ENCODE measurements at places on chromosomes 13 and 19.

DNA sequence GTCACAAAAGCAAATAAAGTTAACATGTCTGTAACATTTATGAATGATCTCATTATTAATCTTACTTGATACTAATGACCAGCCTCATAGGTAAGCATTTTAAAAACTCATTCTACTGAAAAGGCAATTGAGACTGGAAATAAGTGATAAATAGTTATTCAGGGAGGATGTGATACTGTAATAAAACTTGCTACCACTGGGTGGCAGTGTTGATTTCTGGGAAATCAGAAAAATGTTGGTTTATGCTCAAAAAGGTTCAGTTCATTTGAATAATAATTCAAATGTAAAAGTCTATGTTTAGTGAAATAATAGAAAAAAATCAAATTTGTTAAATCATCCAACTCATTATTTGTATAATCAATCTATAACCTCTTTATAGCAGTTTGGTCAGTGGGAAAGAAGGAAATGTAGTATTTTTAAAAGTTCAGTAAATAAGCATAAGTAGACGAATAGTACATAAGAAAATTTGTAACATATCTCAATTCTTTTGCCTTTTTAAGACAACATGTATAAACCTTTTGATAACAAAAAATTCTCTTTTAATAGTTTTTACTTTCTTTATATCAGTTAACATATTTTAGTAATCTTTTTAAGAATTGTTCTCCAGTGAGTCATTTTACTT lies 9.6 kb downstream of the ABHD13 start:
- no peak for DNase-seq

- DNase-seq: no peak
These were observed 182.8 kb upstream of the TSHZ3 start for GRCh38 chr19:31532034-31532433.

DNA sequence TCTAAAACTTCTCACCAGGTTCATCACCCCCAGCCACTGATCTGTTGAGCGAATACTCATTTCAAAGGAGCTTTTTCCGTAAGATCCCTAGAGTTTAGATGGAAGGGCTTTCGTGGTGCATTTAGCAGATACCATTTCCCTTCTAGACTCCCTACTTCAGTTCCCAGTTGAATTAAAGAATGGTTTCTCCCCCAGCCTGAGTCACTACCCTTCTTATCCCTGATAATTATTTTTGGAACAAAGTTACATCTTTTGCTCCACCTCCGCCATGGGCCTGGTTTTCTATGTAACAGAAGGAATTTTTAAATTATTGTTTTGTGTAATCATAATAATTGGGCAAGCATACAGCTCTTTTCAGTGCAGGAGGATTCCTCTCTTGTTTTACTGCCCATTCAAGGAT lies 22.0 kb downstream of the USPL1 start:
- DNase-seq: no peak

DNA sequence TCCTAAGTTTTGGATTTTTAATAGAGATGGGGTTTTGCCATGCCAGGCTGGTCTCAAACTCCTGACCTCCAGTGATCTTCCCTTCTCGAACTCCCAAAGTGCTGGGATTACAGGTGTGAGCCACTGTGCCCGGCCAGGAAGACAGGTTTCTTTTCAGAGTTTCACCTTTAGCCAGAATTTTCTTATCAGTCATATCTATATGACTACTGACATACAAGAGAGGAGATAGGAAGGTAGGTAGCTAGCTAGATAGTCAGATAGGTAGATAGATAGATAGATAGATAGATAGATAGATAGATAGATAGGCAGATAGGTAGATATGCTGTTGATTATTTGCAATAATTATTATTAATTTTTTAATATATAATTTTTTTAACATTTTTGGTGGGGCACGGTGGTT lies 7.6 kb downstream of the CBLC start:
- DNase-seq: no peak

GRCh38 chr13:51270623-51271415 lies 48.6 kb downstream of the FAM124A start:
- DNase-seq: no peak

DNA sequence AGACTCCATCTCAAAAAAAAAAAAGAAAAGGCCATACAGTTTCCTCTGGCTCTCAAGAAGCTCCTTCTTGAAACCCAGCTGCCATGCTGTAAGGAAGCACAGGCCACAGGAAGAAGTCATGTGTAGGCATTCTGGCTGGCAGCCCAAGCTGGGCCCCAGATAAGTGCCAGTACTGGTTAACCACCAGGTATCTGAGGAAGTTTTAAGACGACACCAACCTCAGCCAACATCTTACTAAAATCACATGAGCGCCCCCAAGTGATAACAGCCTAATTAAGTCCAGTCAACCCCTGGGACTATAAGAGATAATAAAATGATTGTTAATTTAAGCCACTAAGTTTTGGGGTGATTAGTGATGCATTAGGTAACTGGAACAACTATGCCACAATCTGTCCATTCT lies 27.4 kb upstream of the AKT2 start:
- DNase-seq: no peak

DNA sequence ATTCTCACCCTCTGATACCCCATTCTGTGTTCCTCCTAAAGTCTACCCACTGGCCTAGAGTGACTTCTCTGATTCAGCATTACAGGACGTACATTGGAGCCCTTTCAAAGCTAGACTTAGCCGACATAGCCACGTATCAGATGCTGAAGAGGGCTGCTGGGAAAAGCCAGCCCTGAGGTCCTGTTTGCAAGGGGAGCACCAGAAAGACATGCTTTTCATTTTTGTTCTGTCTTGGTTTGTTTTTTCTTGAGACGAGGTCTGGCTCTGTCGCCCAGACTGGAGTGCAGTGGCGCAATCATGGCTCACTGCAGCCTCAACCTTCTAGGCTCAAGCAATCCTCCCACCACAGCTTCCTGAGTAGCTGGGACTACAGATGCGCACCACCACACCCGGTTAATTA lies 6.3 kb upstream of the ZSWIM4 start:
- DNase-seq: no peak

- no peak for DNase-seq
These were observed 16.3 kb downstream of the ZNF507 start for GRCh38 chr19:32361574-32362317.

DNA sequence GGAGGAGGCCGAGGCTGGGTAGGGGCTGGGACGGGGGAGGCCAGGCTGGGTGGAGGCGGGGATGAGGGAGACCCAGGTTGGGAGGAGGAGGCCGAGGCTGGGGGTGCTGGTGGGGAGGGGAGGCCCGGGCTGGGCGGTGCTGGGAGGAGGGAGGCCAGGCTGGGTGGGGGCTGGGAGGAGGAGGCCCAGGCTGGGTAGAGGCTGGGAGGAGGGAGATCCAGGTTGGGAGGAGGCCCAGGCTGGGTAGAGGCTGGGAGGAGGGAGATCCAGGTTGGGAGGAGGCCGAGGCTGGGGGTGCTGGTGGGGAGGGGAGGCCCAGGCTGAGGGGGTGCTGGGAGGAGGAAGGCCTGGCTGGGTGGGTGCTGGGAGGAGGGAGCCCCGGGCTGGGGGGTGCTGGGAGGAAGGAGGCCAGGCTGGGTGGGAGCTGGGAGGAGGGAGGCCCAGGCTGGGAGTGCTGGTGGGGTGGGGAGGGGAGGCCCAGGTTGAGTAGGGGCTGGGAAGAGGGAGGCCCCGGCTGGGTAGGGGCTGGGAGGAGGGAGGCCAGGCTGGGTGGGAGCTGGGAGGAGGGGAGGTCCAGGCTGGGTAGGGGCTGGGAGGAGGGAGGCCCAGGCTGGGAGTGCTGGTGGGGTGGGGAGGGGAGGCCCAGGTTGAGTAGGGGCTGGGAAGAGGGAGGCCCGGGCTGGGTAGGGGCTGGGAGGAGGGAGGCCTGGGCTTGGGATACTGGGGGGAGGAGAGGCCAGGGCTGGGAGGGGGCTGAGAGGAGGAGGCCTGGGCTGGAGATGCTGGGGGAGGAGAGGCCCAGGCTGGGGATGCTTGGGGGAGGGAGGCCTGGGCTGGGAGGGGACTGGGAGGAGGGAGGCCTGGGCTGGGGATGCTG lies 10.7 kb downstream of the TPGS1 start:
- DNase-seq: no peak

GRCh38 chr19:43372462-43372861 lies 19.0 kb downstream of the CD177 start:
- DNase-seq: no peak

DNA sequence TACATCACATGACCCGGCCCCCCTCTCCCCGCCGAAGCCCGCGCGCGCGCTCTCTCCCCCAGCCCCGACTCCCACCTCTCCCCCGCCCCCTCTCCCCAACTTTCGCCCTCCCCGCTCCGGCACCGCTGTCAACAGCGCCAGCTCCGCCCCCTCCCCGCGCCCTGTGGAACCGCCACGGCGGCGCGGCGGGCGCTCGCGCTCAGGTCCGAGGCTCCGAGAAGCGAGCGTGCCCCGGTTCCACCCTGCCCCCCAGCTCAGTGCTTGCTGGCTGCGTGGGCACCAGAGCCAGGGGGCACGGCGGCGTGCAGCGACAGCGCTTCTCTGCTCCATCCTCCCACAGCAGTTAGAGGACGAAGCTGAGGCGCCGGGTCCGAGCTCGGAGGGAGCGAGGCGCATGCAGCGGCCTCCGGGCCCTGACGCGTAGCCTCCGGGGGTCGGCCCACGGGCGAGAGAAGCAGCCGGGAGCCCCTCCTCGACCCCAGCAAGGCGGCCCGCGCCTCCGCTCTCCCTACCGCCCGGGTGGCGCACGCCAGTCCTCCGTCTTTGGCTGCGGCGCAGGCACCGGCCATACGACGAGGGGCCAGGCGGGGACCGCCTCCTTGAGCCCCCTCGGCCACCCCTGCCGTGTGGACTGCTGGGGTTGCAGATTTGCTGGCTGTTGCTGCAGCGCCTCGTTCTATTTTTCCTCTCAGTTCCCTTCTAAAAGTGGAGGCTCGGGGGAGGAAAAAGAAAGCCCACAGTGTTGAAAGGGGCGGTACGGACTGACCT lies 109.5 kb downstream of the KCNRG start:
- no peak for DNase-seq
